ENCODE measurements at places on chromosomes 16 and 17.

DNA sequence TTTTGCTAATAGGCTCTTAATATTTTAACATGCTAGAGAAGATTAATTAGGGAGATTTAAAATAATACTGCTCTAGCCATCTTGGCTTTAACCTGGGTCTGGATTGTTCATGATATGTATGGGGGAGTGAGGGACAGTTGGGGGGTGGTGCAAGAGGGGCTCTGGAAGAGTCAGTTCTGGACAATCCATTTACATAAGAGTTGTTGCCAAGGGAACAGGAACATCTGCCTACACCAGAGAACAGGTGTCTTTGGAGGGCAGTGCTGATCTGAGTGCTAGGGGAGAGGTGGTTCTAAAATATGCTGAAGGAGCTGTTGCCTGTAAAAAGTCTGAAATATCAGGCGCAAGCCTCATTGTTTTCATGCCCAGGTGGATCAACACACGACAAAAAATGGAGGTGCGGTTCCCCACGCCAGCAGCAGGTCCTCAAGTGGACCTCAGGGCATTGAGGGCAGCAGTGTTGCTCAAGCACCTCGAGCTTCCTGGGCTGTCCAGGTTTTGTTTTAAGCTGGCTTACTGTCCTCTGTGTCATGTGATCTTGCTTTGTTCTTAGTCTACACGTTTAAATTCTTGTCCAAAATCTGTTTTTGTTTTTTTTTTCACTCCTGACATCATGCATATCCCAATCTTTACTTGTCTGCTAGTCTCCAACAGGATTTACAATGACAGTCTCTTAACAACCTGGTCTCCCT is 25.4 kb upstream of the WSB1 start:
- no peak for DNase-seq

- DNase-seq, result no peak
Observed at GRCh38 chr17:61452301-61453290, at the start of gene TBX4. Gene TBX4 (plus strand): TSS chr17:61452422. CDS start chr17:61456491, 4,069 bp downstream.

DNA sequence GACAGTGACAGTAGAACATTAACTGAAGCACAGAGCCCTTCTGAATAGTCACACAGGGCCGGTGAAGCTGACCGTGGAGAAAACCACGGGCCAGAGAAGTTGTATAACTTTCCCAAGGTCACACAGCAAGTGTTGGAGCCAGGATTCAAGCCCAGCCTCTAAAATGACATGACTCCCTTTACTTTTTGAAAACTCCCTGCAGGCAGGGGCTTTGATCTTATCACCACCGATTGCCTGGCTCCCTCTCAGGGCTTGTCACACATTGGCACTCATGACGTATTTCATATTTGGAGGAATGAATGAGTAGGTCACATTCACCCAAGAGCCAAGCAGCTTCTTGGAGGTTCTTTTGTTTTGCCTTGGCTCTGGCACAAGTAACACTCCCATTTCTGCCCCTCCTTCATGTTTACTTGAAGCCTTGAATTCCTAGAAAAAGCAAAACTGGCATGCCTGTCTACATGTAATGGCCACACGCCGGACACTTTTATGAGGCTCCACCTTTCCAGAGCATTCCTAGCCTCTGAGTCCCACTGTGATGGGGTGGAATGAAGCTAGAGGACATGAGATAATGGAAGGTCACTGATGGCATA is 13.3 kb upstream of the RBBP6 start:
- no peak for DNase-seq

GRCh38 chr16:23518435-23518891 is 8.2 kb upstream of the GGA2 start:
- no peak for DNase-seq

DNA sequence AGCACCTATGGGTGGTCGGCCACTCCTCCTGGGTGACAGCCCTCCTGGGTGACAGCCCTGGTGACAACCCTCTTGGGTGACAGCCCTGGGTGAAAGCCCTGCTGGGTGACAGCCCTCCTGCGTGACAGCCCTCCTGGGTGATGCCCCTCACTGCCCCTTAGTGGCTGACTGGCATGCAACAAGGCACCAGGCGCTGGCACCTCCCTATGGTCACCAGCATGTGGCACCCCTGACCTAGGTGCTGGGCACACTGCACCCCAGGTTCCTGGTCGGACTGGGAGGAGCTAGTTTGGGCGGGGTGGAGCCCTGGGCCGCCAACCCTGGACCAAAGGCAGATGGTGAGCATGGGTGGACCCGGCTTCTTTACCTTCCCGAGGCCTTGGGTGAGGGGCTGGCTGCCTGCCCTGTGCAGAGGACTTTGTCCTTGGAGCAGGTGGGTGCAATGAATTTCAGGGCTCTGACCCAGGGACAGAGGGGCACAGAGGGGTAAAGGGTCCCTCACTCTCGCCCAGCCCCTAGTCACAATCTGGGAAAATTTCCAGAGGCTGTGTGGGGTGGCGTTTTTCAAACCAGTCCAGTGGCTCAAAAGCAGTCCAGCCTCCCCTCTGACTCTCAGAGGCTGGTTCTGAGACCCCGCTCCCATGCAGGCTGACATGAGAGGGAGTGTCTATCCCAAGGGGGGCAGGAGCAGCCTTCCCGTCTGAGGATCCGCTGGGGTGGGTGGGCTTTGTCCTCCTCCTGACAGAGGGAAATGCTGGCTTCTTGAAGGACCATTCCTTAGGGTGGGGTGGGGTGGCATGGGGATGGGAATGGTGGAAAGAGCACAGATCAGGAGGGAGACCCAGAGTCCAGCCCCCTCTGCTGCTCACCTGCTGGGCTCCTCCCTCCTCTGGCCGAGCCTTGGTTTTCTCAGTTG is 25.9 kb upstream of the TNFRSF13B start:
- DNase-seq, result no peak

GRCh38 chr17:83068641-83069570 is 10.5 kb upstream of the METRNL start:
- DNase-seq, result no peak

- no peak for DNase-seq
Observed at GRCh38 chr17:10744501-10745000, 14.7 kb upstream of the TMEM220 start.

- peak; percentile 22 for DNase-seq
Observed at GRCh38 chr17:48724251-48725003, 1.4 kb downstream of the PRAC2 start.

GRCh38 chr16:63735456-63735855 is 1386.4 kb downstream of the CDH11 start:
- no peak for DNase-seq
